ENCODE measurements at places on chromosomes 7 and 10. TPM values are rescaled to one million over a fixed set of nuclear protein-coding genes. Genes with fewer than 3 reads are reported as not detected.

GRCh38 chr7:106166651-106167342 is 54.7 kb upstream of the SYPL1 start:
- no peak for DNase-seq

GRCh38 chr10:111590703-111591102 is 513.9 kb downstream of the ADRA2A start:
- DNase-seq = no peak

- DNase-seq = no peak
Observed at GRCh38 chr10:76316234-76316633, 884.8 kb downstream of the LRMDA start.

The CLEC5A gene
- 0.40 TPM for total RNA-seq

- DNase-seq = no peak
Observed at GRCh38 chr10:113843972-113844485, 9.9 kb downstream of the DCLRE1A start.

GRCh38 chr10:78865538-78865875 is 203.3 kb upstream of the ZMIZ1 start:
- no peak for DNase-seq

- no peak for DNase-seq
Observed at GRCh38 chr10:106181501-106181900, 983.0 kb downstream of the SORCS1 start.
